SHP77 treated with DMSO at 0.1 percent for 48 hours (cell line): ENCODE measurements at places on chromosomes 3 and 15.

GRCh38 chr3:189512039-189512438 is 119.2 kb upstream of the TP63 start:
- no peak for DNase-seq

GRCh38 chr15:37921527-37922385 is 12.7 kb upstream of the TMCO5A start:
- no peak for DNase-seq

GRCh38 chr15:32730677-32731654 is 13.2 kb downstream of the GREM1 start:
- peak; percentile 64 for DNase-seq

GRCh38 chr15:29141308-29142128 is 128.1 kb downstream of the NSMCE3 start:
- no peak for DNase-seq

- DNase-seq = no peak
Measured at GRCh38 chr3:120765830-120766493, 23.4 kb downstream of the GTF2E1 start.

DNA sequence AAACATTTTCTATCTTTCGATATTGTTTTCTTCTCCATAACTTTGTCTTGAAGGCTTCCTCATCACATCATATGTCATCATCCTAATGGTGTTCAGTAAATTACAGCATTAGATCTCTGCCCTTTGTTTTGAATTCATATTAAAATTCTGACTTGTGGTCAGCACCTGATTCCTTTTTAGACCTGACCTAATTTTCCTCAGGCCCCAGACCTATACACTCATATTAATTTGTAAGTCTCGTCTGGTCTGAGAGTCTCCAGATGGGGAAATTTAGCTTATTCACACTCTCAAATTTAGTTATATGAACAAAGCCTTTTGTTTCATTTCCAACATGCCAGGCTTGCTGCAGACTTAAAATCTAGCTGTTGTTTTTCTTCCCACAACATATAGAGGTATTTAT is 248.4 kb downstream of the KCNH8 start:
- no peak for DNase-seq
